Caco-2 (cell line): ENCODE measurements at places on chromosomes 11 and 22. TPM values are rescaled to one million over a fixed set of nuclear protein-coding genes. Genes with fewer than 3 reads are reported as not detected.
A peak's percentile ranks its signal among the peaks of the same experiment; 100 is the strongest.

GRCh38 chr22:27086080-27087044, 429.0 kb downstream of the MIAT start:
- no peak for DNase-seq

- DNase-seq, result no peak
These were observed 61.5 kb downstream of the SYN3 start for GRCh38 chr22:32996702-32997101.

DNA sequence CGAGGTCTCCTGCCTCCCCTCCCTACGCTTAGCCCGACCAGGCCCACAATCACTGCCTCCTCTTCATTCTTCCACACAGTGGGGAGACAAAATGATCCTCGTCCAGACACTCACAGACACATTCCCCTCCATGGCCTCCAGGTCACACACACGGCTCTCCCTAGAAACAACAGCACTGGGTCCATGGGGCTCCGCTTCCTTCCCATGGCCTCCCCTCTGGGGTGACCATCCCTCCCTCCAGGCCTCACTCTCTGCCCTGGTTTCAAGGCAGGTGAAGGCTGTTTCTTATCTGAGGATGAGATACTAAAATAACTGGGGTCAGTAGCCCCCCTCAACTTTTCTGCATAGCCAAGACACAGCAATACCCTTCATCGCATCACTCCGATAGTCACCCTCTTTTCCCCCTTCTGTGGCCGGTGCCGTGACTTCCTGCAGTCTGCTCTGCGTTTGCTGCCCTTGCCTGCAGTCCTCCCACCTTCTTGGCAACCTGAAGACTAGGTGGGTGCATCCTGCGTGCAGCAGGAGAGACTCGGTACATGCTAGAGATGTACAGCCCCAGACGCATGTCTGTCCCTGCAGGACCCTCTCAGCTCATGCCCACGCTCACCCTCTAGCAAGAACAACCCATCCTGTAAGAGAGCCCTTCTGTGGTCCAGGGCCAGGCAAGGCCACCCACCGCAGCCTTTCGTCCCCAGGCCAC, 55.8 kb downstream of the CD6 start:
- DNase-seq, result no peak

DNA sequence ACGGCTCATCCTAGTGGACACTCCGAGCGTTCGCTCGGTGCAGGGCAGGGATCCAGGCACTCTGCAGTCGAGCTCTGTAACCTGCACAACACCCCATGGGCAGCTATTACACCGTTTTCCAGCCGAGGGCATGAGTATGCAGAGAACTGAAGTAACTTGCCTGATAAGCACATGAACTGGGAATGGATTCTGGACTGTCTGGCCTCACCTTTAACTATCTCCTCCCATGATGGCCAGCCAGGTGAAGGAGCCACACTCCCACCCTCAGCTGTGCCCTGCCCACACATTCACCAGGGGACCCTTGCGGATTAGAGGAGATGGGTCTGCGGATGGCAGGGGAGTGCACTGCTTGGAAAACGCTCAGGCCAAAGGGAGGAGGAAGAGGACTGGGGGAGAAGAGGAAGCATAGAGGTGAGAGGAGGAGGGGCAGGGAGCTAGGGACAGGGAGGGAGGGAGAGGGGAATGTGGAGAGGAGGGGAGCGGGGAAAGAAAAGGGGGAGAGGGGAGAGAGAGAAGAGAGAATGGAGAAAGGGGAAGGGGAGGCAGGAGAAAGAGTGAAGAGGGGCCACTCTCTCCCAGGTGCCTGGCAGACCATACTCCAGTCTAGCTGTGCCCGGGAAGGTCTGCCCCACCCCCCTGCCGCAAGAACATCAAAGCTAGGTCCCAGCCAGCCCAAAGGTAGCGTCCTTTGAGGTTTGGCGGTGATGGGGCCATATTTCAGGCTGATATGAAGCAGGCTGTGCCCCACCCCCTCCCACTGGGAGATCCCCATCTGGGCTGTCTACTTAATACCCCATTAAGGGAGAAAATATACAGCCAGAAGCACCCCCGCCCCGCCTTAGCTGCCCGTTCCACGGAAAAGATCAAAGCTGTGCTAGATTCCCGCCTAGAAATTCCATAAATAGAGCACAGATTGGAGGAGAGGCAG, 33.2 kb upstream of the TCF20 start:
- DNase-seq, result peak; percentile 94

The GAB4 gene
- not detected in 2 replicates for total RNA-seq
